ENCODE measurements at places on chromosomes 6 and 20. TPM values are rescaled to one million over a fixed set of nuclear protein-coding genes. Genes with fewer than 3 reads are reported as not detected.

The HLA-DQB2 gene
- total RNA-seq = not detected

The TGM3 gene
- total RNA-seq = not detected

The KCNB1 gene
- 0.48 TPM for total RNA-seq

The FBXO30 gene
- 13.6 TPM for total RNA-seq

DNA sequence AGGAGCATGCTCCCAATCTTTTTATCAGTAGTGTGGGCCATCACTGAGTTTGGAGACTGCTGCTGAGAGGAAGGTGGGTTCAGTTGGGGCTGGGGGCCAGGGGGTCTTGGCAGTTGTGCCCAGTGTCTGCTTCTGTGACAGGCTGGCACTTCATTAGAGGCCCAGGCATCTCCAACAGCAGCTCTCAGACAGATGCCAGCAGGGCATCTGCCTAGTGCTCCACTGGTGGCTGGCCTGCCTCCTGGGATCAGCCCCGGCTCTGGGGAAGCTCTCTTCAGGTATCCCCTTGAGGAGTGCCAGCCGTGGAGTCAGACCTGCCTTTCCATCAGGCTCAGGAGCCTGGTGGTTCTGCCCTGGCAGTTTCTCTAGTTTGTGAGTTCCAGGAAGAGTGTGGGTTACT lies 77.3 kb downstream of the DTD1 start:
- DNase-seq = no peak

GRCh38 chr6:152305672-152306071 lies 331.5 kb downstream of the SYNE1 start:
- no peak for DNase-seq

DNA sequence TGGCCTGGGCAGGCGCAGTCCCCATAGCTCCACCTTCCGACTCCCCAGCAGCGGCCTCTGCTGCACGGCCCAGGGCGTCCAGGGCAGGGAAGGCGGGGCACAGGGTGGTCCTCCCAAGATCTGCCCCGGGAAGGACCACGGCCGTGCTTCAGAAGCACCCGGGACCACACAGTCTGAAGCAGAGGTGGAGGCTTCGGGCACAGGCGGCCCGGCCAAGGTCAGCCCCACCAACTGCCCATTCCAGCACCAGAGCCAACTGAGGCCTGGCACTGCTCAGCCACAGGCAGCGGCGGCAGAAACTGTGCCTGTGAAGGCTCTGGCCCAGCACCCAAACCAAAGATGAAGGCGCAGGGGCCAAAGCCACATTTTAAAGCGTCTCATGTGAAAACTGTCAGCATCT lies 20.6 kb downstream of the KCNQ2 start:
- DNase-seq = no peak

DNA sequence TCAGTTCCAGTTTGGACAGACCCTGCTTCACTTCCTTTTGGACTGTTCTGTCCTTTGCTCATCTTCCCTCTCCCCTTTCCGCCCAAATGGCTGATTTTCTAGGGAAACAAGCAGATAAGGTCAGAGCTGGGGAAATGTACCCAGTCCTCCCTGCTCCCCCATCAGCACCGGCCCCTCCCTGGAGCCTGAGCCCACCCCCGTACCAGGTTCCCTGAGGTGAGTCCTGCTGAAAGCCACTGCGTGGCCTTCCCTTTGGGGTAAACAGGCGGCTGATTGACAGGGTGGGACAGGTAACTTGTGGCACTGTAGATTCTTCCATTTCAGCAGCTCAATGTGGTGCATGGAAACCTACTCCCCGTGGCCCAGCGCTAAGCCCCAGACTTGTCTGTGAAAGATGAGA lies 70.5 kb downstream of the NPEPL1 start:
- no peak for DNase-seq

DNA sequence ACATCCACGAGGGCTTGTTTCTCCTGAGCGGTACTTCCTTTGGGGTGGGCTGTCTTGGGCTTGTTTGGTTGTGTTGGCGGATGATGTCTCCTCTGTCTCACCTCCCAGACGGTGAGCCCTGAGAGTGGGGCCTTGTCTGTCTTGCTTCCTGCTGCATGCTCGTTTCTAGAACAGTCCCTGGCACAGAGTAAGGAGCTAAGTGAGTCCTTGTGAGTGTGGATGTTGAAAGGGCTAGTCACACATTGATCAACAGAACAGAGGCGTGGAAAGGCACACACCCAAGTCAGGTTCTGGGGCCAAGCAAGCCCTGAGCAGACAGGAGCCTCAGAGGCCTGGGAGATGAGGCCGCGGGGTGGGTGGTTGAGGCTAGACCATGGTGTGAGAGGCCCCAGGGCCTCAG lies 111.0 kb downstream of the BMP7 start:
- DNase-seq = no peak

GRCh38 chr20:62030834-62031434 lies 34.7 kb downstream of the TAF4 start:
- DNase-seq = no peak

- peak; percentile 68 for DNase-seq
Measured at GRCh38 chr20:51434580-51435247, 107.8 kb downstream of the NFATC2 start.
